ENCODE measurements at places on chromosomes 2 and 18.

DNA sequence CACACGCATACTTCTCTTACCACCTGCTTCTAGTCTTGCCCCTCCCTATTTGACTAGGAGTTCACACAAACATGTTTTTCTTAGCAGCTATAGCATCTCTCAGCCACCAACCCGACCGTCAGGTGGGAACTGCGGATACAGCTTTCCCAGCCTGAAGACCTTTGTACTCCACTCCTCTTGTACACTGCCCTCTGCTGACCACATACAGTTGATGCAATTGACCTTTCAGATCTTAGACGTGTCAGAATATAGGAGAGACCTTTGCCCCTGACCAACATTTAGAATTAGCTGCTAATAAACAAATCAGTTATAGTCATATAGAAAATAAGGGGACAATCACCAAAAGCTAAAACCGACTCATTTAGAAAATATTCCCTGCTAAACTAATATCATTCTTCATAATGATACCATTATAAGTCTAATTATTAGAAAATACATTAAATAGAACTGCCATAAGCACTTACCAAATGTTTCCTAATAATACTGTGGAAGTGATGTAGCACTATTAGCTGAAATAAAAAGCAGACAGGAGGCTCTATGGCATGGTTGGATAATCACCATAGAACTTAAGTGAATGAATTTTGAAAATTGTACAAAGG lies 208.4 kb downstream of the RAD51AP2 start:
- DNase-seq, result peak; percentile 29

- DNase-seq, result no peak
These were observed 3.3 kb downstream of the AFG3L2 start for GRCh38 chr18:12373771-12374116.

DNA sequence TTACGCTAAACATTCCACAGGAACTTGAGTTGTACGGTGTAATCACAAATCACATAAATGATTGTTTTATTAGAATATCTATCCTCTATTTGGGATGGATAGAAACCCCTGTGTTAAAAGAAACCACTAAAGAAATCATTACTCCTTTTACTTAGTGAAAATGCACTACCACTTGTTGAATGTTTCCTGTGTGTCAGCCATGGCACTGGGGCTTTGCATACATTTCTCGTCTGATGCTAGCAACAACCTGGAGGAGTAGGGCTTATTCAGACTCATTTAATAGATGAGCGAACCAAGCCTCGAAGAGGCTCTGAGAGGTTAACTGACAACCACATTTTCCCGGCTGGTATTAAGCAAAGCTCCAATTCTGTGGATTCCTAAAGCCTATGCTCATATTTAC lies 60.5 kb upstream of the PELI1 start:
- no peak for DNase-seq

- no peak for DNase-seq
These were observed 2.9 kb upstream of the SNRNP27 start for GRCh38 chr2:69890881-69891280.

GRCh38 chr18:53385889-53386288 lies 838.6 kb downstream of the MBD2 start:
- DNase-seq, result no peak
